ENCODE measurements at places on chromosomes 4 and X.

DNA sequence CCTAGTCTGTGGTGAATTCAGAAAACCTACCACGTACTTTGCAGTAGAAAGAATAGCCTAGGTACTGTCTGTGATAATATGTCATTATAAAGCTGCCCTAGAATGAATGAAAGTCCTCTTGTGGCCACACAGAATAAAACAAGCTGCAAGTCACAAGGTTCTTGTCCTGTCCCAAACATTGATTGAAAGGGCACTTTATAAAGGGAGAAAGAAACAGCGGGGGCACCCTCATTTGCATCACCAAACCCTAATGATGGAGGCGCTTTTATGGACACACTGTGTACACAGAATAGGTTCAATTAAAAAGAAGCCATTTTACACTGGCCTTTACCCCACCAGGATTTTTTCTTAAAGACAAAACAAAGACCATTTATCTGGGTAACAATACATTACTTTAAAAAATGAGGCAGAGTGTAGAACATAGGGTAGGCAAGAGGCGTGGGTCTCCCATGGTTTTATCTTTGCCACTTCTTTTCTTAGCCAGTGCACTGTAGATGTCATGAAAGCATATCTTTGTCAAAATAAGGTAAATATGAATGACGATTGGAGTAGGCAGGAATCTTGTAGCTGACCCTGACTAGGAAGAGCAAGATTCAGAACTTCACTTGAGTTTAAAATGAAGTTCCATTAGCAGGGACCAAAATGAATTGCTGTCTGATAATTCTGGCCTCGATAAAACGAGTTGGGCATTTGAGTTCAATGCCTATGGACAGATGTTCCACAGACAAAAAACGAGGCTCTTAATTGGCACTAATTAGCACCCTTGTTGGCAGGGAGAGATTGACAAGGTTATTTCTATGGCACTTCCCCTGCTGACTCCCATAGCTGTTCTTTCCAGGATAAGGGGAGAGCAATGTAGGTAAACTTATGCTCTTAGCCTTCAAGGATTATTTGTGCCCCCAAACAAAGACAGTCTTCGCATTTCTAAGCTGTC is 365.1 kb downstream of the AFF2 start:
- DNase-seq, result no peak

DNA sequence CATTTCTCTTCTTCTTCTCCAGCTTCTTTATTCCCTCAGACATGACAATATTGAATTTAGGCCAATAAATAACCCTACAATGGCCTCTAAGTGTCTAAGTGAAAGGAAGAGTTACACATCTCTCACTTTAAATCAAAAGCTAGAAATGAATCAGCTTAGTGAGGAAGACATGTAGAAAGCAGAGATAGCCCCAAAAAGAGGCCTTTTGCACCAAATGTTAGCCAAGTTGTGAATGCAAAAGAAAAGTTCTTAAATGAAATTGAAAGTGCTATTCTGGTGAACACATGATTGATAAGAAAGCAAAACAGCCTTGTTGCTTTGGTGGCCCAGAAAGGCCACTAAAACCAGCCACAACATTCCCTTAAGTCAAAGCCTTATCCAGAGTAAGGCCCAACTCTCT is 146.2 kb upstream of the HHIP start:
- no peak for DNase-seq

DNA sequence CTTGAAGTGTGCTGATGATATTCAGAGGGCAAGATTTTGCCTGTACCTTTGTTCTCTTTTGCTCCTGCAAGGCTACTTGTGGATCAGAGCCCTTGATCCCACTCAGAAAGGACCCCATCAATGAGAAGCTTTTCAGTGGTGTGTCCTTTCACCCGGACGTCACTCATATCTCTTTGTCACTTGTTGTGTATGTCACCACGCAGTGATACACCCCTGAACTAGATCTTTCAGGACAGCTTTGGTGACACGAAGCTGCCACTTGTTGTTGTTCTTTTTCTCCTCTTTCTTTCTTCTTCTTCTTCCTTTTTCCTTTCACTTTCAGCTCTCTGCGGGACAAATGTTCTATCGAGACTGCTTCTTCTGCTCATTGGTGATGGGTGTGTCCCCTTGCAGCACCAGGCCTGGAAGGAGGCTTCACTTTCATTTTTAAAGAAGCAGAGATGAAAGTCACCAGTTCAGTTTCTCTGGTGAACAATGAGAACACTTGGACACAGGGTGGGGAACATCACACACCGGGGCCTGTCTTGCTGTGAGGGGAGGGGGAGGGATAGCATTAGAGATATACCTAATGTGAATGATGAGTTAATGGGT is 83.6 kb downstream of the NBDY start:
- no peak for DNase-seq

- peak; percentile 2 for DNase-seq
Measured at GRCh38 chrX:18543738-18544137, 118.3 kb downstream of the CDKL5 start.

GRCh38 chrX:109873983-109874382 is 128.9 kb upstream of the TMEM164 start:
- no peak for DNase-seq

DNA sequence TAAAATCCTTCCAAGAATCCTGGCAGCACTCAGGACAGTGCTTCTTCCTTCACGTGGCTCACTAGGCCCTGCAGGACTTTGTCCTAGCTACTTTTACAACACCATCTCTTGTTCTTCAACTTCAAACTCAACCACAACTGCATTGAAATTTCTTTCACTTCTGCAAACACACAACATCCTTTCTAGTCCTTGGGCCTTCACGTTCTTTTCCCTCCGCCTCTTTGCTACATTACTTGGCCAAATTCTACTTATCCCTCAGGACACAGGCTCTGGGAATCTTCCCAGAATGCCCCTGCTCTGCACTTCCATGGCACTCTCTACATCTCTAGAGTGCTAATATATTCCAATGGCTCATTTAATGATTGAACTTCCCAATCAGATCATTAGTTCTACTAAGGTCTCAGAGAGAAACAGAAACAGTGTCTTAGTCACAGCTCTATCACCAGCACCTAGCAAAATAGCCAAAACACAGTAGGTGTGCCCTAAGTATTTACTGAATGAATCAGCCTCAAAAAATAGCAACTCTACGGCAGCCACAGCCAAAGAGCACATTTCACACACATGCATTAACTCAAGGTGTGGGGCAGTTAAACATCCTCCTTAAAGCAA is 73.3 kb downstream of the MANBA start:
- DNase-seq, result no peak

GRCh38 chr4:157300701-157301100 is 80.2 kb downstream of the GRIA2 start:
- no peak for DNase-seq

- no peak for DNase-seq
Measured at GRCh38 chr4:101066626-101067170, 280.6 kb downstream of the PPP3CA start.

DNA sequence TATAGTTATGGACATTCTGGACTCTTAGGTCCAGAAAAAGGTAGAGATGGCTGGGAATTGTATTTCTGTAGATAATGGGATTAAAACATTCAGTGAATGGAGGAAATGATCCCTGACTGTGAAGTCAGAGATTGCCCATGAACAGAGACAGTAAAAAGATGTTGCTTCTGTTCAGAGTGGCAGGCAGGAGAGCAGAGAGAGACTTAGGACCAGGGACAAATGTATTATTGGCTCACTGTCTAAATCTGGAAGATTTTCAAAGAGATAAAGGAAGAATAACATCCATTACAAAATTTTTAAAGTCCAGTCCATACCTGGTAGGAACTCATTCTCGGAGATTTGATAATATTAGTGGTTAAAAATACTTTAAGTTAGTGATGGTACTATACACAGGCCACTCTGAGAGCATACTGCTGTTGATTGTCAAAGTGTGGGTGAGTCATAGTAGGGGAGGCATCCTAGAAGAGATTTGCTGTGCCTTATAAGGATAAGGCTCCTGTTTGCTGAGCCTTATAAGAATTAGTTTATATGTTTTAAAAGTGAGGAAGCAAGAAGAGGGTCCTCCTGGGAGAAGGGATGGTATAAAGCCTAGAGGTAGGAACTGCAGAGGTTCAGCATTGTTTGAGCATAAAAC is 53.0 kb downstream of the JADE3 start:
- DNase-seq, result no peak

- no peak for DNase-seq
Measured at GRCh38 chr4:27182211-27182610, 321.6 kb downstream of the STIM2 start.

DNA sequence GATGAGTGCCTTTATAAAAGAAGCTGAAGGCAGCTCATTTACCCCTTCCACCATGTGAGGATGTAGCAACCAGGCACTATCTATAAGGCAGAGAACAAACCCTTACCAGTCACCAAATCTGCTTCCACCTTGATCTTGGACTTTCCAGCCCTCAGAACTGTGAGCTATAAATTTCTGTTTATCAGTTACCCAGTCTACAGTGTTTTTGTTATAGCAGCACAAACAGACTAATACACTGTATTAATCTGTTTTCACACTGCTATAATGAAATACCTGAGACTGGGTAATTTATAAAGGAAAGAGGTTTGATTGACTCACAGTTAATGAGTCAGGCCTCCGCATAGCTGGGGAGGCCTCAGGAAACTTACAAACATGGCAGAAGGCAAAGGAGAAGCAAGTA is 91.2 kb downstream of the SOWAHB start:
- no peak for DNase-seq

- no peak for DNase-seq
Measured at GRCh38 chr4:153418121-153418520, 48.0 kb upstream of the TMEM131L start.

DNA sequence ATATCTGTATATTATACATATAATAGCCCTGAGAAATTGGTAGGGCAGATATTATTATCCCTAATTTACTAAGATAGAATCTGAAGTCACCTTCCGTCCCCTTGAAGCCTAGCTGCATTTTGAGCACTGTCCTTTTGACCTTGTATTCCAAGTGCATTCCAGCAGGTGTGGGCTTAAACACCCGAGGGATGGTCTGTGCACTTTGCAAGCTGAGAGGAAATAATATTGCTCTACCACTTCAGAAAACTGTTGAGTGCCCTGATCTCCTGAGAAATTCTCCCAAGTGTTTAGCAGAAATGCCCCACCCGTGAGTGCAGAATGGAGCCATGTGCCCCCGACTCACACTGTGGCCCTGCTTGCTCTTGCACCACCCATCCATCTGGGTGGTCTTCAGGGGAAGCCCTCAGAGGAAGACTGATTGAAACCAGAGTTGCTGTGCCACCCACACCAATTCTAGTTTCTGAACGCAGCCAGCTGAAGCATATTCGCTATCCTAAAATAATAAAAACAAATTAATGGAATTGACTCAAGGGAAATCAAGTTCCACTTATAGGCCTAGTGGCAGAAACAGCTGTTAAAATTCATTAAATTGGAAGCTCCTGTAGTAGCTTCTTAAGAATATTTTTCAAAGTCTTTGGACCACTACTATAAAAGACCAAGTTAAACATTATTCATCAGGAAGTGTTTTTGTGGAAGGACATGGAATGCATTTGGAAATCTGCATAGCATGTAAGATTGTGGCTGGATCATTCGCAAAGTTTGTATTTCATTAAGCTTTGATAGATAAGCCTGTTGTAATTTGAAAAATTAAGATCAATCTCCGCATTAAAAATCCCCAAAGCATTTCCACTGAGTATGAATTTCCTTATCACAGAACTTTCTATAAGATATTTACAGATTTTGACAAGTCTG is 41.3 kb upstream of the PRKG2 start:
- DNase-seq, result no peak

DNA sequence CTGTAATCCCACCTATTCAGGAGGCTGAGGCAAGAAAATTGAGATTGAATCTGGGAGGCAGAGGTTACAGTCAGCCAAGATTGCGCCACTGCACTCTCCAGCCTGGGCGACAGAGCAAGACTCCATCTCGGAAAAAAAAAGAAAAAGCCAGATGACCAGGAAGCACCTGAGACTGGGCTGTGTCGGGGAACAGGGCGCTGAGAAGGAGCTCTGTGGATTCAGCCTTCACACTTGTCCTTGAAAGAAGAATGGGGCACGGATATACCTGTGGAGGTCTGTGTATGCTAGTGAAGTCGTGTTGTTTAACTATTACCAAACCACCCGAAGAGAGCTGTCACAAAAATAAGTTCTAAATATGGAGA is 39.3 kb upstream of the TADA2B start:
- DNase-seq, result no peak

DNA sequence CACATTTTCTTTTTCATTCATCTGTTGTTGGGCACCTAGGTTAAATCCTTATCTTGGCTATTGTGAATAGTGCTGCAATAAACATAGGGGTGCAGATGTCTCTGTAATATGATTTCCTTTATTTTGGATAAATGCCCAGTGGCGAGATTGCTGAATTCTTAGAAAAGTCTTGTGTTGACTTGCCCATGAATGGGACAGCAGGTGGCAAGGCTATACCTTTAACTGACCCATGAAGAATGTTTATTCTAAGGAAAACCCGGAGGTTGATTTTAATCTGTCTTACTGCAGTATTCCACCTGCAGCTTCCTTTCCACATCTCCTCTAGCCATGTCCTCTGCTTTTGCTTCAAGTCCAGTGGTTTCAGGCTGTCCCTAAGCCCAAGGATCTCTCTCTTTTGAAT is 220.6 kb downstream of the SNCA start:
- no peak for DNase-seq

- DNase-seq, result peak; percentile 43
Measured at GRCh38 chr4:112706840-112707207, 69.9 kb downstream of the LARP7 start.

GRCh38 chrX:100680756-100681155 is 36.8 kb downstream of the SRPX2 start:
- no peak for DNase-seq

DNA sequence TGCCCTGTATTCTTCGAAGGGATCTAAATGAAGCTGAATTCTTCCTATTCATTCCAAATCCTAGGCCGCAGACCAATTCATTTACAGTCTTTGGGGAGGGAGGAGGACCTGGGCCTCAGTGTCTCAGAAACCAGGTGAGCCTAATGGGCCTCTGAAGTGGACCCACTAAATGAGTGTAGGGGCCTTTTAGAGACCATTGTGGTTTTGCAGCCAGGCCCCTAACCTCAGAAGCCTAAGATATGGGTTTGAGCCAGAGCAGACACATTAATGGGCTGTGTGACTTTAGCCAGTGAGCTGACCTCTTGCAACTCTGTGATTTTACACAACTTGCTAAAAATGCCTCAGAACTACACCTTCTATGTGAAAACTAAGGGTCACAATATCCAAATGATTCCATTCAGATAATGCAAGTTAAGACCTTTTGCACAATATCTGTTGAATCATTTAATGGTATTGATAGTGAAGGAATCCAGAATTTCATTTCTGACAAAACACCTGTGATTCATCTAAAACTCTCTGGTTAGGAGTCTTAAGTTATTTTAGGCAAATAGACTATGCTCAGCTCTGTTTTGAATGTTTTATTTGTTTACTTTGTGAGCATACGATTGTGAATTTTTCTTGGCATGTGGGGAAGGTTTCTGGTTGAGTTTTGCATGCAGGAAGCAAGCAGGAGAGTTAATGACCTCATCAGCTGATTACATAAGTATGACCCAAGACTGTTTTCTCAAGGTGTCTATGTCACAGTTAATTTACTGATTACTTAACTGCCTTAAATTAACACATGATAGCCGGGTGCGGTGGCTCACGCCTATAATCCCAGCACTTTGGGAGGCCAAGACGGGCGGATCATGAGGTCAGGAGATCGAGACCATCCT is 75.0 kb downstream of the EVC start:
- peak; percentile 51 for DNase-seq
